NCI-H1048 (cell line): ENCODE measurements at places on chromosomes 6 and 20.

DNA sequence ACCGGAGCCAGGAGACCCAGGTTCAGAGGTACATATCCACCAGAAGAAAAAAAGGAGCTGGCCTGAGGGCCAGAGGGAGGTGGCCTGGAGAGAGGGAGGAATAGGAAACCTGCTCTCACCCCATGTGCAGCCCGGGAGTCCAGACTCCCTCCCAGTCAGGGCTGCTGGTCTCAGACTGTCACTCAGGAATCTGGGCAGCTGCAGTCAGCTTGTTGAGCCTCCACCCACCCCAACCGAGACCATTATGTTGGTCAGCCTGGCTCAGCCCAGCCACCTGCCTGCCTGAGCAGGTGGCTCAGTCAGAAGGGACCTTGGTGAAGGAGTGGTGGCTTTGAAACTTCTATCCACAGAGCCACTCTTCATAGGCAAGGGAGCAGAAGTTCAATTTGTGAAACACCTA, 53.3 kb upstream of the EPB41L1 start:
- no peak for DNase-seq

GRCh38 chr20:19582782-19583181, 175.3 kb upstream of the RIN2 start:
- DNase-seq, result no peak

GRCh38 chr6:130934848-130935585, 107.8 kb downstream of the SMLR1 start:
- DNase-seq, result no peak

DNA sequence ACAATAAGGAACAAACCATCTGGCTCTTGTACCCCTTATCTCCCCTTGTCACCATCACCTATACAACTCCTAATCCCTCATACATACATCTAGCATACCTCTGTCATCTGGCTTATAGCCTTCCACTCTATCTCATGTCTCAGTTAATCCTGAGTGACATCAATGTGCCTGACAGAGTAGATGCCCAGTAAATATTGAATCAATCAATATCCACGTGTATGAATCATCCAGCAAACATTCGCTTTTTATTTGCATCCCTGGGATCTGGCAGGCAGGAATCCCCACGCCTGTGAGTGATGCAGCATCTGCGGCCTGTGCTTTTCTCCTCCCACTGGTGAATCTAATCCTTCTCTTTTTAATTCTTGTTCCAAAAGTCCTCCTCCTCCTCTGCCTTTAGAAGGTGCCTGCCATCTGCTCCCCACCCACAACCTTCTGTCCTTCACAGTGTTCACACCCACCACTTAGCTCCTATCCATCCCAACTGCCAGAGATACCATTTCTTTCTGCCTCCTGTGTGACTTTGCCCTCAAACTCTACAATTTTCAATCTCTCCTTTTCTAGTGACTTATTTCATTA, 37.6 kb downstream of the ZNF391 start:
- DNase-seq, result no peak

DNA sequence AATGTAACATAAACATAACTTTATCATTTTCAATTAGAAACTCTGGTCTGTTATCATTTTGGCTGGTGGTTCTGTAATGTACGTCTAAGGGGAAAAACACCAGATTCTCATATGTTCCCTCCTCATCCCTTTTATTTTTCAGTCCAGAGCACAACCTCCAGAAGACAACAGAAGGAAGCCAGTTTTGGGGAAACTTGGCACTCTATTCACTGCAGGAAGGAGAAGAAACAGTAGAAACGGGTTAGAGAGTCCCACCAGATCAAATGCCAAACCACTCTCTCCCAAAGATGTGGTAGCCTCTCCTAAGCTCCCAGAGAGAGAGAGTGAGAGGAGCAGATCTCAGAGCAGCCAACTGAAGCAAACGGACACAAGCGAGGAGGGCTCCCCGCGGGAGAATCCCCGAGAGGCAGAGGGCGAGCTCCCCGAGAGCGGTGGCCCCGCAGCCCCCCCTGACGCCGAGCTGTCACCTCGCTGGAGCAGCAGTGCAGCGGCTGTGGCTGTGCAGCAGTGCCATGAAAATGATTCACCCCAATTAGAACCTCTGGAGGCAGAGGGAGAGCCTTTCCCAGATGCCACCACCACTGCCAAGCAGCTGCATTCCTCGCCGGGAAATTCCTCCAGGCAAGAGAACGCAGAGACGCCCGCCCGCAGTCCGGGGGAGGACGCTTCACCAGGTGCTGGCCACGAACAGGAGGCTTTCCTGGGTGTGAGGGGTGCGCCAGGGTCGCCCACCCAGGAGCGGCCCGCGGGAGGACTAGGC, 117.8 kb downstream of the RTN4IP1 start:
- DNase-seq, result no peak

DNA sequence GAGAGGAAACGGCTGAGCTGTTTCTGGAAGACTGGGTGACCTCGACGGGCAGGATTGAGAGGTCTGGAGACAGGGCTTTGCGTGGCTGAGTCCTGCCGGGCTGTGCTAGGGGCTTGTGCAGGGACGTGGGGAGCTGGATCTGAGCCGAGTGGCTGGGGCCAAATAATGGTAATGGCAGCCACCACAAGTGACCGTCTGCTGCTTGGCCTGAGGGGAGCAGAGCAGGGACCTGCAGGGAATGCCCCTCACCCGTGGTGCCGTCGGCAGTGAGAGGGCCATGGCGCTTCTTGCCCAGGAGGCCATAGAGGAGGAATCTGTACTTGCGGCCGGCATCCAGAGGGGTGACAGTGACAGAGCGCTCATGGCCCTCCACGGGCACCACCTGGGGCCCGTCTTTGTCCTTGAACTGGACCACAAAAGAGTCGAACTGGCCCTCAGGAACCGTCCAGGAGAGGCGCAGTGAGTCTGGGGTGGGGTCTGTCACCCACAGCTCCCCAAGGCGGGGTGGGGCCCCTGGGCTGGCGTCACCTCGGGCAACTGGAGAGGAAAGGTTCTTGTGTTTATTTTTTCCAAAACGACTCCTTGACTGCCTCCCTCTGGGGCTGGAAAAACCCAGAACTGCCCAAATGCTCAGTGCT, 31.8 kb downstream of the CYP21A2 start:
- no peak for DNase-seq

DNA sequence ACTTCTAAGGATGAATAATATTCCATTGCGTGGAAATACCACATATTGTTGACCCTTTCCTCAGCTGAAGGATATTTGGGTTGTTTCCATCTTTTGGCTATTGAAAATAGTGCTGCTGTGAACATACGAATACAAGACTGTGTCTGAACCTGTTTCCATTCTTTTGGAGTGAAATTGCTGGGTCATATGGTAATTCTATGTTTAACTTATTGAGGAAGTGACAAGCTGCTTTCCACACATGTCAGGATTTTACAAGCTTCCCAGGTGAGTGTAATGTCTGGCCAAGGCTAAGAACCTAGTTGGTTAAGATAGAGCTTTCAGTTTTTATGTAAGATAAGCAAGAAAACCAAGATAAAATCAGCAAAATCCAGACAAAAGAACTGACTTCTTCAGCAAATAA, 48.8 kb downstream of the PPP1R3G start:
- DNase-seq, result no peak

GRCh38 chr6:76681781-76682180, 609.3 kb upstream of the IMPG1 start:
- DNase-seq, result no peak

DNA sequence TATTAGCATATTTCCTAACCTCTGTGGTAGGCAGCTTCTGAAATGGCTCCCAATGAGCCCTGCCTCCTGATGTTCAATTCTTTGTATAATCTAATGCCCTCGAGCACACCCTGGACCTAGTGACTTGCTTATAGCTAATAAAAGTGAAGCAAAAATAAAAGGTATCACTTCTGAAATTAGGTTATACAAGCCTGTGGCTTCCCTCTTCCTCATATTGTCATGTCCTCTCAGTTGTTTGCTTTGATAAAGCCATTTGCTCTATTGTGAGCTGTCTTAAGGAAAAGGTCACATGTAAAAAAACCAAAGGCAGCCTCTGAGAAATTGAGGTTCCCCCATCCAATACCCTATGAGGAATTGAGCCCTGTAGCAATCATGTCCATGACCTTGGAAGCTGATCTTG, 442.1 kb upstream of the ADGRB3 start:
- DNase-seq, result no peak

- DNase-seq, result no peak
Measured at GRCh38 chr6:81624453-81624852, 128.0 kb downstream of the TENT5A start.

GRCh38 chr6:122330315-122330714, 69.1 kb upstream of the HSF2 start:
- DNase-seq, result no peak

GRCh38 chr20:37558779-37559178, 31.1 kb upstream of the BLCAP start:
- no peak for DNase-seq

DNA sequence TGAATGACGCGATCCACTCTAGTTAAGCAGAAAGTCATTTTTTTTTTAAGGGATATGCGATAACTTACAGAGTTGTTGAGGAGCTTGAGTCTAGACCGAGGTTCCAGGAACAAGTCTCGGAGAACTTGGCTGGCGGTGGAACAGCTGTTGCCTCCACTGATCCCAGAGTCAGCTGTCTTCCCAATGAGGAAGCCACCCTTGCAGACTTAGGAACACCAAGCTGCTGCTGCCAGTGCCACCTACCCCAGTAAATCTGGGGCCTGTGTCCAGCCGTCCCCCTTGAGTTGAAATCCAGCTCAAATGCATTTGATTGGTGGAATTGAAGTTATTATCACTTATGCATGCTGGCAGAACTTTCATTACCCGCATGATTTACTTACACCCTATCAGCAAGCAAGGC, 6.7 kb downstream of the PFDN4 start:
- DNase-seq, result no peak

DNA sequence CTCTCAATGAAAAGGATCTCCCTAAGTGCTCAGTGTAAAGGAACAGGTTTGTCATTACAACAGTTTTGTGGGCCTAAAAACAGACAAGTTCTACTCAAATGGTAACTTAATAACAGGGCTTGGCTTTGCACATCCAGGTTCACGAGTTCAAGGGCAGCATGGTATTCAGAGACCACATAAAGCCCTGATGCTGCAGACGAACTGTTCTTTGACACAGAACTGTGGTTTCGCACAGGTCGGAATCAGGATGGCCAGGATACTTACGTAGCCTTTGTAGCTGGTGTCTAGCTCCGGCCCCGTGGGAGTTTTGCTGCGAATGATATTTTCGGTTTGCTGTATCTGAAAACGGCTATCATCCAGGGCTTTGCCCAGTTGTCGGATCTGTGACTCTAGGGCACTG, 335.9 kb downstream of the ESR1 start:
- DNase-seq, result no peak

DNA sequence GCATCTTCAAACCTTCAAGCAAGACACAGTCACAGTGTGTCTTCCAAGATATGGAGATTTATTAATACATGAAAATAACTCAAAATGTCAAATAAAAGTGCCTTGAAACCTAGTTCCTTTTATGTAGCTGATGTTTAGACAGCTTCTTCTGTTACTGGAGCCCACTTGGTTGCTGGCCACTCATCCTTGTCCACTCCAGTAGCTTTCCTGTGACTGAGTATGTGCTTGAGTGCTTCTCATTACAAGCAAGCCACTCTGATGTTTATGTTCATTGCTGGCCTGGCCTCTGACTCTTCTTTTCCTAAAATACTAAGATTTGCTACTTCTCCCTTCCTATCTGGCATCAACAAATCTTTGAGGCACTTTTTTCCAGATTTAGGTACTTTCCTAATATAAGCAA, 545.2 kb upstream of the MAN1A1 start:
- no peak for DNase-seq

GRCh38 chr20:58224097-58224496, 4.4 kb downstream of the ANKRD60 start:
- no peak for DNase-seq

DNA sequence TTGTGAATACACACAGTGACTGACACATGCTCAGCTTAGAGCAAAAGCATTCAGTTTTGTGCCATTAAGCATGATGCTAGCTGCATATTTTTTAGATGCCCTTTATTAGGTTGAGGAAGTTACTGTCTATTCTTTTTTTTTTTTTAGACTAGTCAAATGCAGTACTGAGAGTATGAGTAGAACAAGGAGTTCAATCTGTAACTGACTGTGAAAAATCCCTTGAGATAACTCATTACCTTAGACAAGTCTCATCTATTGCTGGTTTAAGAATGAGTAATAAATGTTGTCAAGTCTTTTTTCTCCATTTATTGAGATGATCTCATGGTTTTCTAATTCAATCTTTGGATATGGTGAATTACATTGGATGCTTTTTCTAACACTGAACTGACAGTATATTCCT, 23.2 kb downstream of the AHI1 start:
- no peak for DNase-seq

DNA sequence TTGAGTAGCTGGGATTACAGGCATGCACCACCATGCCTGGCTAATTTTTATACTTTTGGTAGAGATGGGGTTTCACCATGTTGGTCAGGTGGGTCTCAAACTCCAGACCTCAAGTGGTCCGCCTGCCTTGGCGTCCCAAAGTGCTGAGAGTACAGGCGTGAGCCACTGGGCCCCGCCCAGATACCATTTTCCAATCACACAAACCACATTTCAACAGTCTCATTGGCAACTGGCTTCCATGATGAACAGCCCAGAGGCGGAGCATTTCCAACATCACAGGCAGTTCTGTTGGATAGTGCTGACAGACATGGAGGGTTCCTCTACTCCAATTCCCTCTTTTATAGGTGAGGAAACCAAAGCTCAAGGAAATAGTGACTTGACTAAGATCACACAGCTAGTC, 43.9 kb upstream of the PLCB4 start:
- DNase-seq, result no peak

DNA sequence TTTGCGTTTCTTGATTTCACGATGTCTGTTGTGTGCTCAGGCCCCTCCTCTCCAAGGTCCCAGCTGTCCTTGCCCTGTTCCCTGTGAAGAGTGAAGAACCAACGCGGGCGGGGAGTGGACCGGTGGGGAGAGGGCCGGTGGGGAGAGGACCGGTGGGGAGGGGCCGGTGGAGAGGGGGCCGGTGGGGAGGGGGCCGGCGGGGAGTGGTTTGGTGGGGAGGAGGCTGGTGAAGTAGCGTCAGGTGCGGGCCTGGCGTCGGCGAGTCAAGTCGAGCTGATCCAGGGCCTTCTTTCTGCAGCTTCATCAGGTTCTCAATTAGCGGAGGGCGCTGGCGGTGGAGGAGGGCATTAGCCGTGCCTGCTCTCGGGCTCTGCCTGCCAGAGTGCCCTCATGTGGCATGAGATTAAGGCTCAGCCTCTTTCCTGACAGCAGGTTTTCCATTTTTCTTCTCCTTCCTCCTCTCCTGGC, 21.2 kb upstream of the BHLHE23 start:
- DNase-seq, result no peak
